AG08395 (cell line): ENCODE measurements at places on chromosomes 2 and 18.

DNA sequence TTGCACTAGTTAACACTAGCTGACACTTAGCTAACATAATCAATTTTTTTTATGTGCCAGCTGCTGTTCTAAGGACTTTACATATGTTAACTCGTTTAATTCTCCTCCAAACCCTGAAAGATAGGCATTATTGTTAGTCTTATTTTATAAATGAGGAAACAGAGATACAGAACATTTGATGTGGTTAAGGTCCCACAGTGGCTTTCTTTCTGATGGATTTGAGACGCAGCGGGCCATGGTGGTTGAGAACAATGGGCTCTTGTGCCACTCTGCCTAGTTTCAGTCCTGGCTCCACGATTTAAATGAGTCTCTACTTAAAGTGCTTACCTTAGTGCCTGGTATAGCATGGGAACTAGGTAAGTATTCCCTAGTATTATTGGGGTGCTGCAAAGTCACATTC is 201.9 kb upstream of the SPRED2 start:
- no peak for DNase-seq

DNA sequence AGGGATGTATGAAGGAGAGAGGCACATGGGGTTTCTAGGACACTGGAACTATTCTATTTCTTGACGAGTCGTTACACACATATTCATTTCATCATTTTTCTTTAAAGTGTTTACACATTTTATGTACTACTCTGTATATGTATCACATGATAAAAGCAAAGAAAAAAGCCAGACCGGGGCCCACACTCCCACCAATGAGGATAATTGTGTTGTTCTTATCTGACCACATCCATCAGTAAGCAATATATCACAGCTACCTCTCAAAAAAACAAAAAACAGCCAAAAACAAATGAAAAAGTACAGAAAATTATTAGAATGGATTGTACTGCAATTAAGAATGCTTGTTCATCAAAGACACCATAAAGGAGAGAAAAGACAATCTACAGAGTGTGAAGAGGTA is 14.2 kb upstream of the CNRIP1 start:
- DNase-seq, result no peak

- no peak for DNase-seq
These were observed 16.2 kb downstream of the TANC1 start for GRCh38 chr2:158984604-158985135.

DNA sequence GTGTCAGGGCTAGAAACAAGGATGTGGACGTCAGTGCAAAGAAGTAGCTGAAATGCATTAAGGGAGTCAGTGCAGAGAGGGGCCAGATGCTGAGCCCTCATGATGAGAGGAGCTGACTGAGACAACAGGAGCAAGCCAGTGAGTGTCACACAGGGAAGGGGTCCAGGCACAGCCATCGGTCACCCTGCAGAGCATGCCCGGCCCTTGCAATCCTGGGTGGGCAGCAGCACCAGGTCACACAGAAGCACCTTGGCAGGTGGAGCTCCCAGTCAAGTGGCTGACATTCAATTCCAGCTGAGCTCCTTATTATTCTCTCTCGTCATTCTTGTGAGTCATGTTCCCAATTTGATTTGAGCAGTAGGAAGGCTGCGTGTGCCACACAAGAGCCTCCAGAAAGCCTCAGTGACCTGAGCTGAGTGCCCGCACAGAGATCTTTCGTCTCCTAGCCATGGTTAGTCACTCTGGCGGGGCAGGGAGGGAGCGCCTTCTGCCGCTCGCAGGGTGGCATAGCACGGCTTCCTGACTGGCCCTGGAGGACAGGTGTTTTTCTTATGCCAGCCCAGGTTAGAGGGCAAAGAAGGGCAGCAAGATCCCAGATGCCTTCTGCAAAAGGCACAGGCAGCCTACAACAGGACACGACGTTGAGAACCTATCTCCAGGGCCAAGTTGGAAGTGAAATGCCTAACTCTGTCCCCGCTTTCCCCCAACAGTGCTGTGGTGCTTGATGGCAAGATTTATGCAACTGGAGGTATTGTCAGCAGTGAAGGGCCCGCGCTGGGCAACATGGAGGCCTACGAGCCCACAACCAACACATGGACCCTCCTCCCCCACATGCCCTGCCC is 220.9 kb downstream of the ATAD2B start:
- DNase-seq, result no peak

DNA sequence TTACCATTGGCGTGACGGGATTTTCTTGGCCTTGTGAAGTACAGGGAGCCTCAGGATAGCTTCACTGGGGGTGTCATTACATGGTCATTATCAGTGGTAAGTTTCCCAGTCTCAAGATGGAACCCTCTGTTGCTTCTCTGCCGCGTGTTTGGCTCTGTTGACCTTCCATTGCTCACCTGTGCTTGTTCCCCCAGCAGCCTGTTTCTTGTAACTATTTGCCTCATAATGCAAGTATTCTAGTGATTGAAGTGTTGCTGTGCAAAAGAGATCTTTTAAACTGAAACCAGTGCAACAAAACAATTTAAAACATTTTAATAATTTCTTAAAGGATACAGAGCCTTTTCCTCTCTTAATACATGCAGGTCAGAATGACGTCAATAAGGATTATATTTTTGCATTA is 24.6 kb downstream of the PRKCE start:
- no peak for DNase-seq

DNA sequence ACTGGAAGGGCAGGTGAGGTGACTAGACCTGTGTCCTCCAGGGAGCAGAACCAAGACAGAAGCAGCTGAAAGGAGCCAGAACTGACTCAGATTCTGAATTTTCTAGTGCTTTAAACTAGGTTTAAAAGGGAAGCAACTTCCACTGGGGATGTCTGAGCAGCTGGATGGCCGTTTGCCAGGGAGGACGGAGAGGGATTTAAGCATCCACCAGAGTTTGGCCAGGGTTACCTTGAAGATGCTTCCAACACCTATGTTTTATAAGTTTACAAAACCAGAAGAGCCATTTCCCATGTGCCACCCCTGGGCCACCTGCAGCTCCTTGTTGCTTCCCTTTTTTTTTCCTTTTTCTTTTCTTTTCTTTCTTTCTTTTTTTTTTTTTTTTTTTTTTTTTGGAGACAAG is 48.6 kb upstream of the RBM44 start:
- DNase-seq, result no peak

GRCh38 chr18:62590799-62591590 is 68.2 kb downstream of the ZCCHC2 start:
- DNase-seq, result no peak

- DNase-seq, result peak; percentile 85
These were observed 2.7 kb downstream of the ZEB2 start for GRCh38 chr2:144516981-144517865.

DNA sequence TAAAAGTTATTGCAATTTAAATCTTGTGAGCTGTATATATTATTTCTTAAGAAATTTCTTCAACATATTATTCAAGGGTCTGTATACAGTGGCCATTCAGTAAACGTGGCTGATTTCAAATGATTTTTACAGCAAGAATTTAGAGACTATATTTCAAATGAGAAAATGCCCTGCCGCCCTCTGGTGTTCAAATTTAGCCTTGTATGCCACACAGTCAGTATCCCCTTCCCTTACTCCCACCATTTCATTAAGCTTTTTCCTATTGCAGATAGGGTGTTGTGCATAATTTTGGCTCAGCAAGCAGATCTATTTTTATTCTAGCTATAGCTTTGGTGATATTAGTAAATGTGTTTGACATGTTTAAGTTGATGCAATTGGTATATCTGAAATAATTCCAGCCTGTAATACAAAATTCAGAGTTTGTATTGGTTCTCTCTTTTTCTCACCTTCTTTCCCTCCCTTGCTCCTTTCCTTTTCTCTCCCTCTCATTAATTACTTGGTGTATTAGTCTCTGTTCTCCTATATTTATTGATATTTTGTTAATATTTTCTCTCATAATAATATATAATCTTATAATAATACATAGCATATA is 22.8 kb upstream of the SCN7A start:
- peak; percentile 15 for DNase-seq

- no peak for DNase-seq
These were observed 58.0 kb upstream of the CABYR start for GRCh38 chr18:24080861-24081260.

DNA sequence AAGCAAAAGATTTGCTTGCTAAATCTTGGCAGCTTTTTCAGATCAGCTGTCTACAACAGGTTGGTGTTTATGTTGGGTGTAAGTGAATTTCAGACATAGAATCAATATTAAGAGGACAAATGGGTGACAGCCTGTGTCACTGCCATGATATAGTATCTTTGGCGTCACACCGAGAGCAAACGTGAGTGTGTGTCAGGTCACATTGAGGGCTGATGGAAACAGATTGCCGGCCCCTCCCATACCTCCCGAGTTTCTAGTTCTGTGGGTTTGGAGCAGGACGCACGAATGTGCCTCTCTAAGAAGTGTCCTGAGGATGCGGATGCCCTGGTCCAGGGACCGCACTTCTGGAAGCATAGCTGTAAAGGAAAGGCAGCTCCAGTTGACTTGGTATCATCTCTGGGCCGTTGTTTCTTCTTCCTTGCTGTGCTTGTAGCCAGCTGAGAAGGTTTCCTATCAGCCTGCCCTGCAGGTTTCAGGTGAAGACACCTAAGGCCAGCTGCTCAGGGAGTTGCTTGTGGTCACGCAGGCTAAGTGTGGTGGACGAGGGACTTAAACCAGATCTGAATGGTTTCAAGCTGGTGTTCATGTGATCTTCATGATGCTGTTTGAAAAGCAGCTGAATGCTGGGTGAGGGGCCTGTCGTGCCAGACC is 6.4 kb downstream of the AGAP1 start:
- no peak for DNase-seq

DNA sequence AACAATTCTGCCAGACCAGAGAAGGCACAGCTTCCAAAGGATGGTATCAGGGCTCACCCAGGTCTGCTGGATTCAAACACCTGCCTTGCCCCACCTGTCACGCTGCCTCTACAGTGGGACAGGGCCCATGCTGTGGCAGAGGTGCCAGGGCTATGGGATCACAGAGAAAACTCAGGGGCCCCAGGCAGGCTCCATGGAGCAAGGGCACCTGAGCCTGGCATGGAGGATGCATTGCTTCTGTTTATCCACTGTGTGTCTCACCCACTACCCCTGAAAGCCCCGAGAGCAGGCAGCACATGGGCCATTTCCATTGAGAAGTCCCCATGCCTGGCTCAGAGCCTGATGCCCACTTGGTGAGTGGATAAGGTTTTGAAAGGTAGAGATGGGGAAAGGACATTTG is 76.0 kb downstream of the TNS1 start:
- no peak for DNase-seq
